Foreskin keratinocyte (primary cell): ENCODE measurements at places on chromosomes 5 and 9.
A peak's percentile ranks its signal among the peaks of the same experiment; 100 is the strongest.

- no peak for DNase-seq
These were observed 1.9 kb upstream of the CDKN2B start for GRCh38 chr9:22010866-22011625.

- DNase-seq = no peak
These were observed 129.7 kb downstream of the SLF1 start for GRCh38 chr5:94748212-94748611.

DNA sequence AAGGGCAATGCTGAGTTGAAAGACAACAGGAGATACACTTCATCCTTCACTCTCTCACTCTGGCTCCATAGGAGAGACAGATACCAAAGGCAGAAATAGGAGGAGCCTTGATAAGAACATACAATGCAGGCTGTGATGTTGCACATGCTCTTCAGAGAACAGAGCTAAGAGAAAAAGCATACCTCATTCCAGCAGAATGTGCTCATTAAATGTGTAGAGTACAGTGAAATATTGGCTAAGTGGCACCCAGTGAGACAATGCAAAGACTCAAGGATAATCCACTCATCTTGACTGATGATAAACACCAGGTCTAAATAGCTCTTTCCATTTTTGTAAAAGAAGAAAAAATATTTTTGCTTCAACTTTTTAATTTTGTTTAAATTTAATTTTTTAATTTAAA is 139.7 kb downstream of the OR2K2 start:
- DNase-seq = no peak

DNA sequence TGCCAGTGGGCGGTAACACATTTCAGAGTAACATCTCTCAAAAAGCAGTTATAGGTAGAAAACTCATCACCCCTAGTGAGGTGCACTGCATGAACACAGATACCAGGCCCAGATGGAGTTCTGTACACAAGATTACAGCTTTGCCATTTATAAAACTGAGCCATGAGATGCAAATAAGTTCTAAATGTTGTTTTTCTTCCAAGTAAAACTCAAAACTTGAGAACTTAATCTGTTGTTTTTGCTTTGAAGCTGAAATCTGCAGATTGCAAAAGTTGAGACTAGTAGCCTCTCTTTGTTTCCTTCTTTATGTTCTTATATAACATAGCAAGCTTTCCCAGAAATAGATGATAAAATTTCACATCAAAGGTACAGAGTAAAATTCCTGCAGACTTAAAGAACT is 434.1 kb downstream of the PLK2 start:
- DNase-seq = no peak

DNA sequence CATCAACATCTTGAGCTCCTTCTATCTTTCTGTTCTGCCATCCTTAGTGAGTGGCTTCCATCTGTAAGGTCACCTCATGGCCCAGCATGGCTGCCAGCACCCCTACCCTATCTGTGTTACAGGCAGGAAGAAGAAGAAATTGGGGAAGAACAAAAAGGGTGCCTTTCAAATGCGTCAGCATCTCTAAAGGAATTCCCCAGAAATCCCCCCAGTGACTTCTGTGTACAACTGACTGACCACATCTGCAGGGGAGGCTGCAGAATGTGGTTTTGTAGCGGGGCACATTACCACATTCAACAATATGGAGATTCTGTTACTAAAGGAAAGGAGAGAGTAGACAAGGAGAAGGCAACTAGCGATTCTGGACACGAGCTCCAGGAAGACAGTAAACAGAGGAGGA is 40.1 kb downstream of the ALG2 start:
- no peak for DNase-seq

DNA sequence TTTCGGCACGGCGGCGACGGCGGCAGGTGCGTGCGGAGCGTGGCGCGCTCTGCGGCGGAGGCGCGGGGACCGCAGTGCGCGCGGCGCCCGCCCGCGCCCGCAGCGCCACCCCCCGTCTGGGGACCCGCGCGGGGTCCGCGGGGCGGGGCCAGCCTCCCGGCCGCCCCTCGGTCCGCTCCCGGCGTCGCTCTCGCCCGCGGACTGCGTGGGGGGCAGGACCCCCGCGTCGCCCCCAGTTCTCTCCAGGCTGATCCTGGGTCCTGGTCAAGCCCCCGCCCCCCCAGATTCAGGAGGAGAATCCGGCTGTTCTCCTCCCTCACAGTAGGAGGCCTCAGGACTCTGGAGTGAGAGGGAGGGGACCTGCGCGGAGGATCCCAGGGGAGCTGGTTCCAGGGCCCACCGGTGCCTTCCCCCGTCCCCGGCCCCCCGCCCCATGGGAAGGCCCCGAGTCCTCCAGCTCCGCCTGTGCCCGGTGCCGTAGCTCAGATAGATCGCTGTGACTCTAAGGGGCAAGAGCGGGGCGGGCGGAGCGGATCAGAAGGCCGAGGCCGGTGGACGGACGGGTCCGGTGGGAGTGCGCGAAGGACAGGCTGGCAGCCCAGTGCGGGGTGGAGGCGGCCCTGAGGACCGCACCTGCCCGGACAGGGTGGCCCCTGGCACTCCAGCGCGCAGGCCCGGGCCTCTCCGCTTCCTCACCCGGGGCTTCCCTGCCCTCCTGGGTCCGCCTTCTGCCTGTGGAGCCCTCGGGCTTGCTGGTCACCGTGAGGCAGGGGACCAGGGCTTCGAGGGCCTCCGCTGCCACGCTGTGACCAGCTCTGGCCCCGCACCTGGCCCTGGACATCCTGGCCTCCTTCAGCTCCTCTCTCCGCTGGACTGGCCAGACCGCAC is at the start of gene RNF208:
TSS of gene RNF208 (minus strand) at position 51 of the 888 bp plus-strand sequence. CDS start 1,028 bp downstream, outside the sequence.
- no peak for DNase-seq

GRCh38 chr9:77748214-77748772 is 100.2 kb upstream of the GNA14 start:
- no peak for DNase-seq

DNA sequence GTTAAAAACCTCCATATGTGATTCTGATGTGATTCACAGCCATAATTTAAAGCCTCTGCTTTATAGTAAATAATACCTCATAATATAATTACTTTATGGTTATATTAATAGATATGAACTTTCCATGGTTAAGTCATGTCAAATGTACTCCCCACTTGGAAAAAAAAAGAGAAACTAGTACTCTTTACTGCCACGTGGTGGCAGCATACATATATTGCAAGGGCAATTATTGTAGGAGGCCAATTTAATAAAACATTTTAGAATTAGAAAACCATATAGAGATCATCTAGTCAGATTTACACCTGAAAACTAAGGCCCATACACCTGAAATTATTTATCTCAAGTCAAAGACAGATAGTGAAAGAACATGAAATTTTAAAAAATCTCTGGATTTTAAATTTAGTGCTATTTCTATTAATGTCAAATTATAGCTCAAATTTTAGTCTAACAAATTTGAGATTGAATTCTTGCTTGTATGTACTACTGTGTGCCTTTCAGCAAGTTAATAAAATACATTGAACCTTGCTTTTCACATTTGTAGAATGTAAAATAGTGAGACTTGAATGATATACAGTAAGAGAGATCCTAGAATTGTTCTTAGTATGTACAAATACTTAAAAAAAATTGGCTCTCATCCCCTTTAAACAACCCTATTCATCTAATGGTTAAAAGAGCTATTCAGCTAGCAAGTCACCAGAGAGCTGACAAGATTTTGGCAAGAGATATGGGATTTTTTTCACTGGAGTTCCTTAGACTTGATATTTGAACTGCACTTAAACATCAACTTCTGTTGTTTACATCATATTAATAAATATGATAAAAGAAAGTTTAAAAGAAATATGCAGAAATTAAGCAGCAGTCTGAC is 603.8 kb downstream of the TLE4 start:
- peak; percentile 13 for DNase-seq

- peak; percentile 34 for DNase-seq
These were observed 49.6 kb downstream of the SERINC5 start for GRCh38 chr5:80206282-80206681.

- no peak for DNase-seq
These were observed 52.2 kb upstream of the ANGPTL2 start for GRCh38 chr9:127174386-127175318.

DNA sequence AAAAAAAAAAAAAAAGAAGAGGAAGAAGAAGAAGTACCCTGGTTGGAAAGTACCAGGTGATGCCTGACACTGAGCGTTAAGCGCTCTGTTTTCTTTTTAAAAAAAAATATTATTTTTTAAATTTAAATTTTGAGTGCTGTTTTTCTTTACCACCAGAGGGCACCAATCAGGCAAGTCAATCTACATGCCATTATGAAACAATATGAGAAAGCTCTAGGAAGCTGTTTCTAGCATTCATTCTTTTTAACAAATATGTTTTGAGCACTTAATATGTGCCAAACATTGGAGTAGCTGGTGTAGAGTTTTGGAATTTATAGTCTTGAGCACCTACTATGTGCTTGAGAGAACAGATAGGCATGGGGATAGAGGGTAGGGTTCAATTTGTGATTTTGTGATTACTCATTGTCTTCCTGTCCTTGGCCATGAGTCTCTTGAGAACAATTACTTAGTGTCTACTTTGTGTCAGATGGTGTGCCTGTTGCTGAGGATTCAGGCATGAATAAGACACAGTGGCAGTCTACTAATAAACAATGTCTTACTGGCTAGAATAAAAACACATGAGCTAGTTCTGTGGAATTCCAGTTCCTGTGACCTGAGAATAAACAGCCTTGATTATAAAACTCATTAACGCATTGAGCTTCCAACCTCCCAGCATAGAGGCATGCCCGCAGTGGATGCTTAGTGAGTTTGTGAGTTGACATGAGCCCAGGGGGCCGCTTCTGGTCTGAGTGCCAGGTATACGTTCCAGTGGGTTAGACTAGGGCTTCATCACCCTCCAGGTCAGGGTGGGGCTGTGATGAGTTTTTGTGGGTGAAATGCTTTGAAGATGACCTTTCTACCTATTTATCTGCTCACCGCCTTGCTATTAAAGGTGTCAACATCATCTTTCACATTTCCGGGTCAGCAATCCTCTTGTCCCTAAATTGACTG is 3.0 kb upstream of the UBE2R2 start:
- peak; percentile 82 for DNase-seq

DNA sequence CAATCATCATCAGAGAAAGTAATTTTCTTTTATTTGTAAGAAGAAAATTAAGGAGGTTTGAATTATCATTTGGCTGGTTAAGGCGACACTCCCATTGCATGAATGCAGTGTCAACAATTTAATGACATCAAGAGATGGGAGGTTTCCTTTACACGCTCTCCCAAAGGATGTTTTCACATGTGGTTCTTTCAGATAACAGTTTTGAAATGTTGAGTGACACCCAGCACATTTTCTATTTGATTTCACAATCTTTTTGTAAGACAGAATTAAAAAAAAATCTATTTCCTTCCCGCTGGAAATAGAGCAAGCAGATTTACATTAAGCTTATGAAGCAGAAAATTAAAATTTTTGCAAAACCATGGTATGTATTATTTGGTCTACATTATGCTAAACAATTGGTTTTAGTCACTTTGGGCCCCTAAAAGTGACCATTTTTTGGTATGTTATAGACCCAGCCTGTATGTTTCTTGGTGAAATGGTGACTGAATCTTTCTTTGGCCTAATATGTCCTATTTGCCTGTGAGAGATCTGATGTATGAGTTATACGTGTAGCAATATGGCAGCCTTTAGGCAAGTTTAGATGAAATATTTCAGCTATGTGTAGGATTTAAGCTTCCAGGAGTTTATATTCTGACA is 18.9 kb upstream of the ANKRD55 start:
- no peak for DNase-seq

DNA sequence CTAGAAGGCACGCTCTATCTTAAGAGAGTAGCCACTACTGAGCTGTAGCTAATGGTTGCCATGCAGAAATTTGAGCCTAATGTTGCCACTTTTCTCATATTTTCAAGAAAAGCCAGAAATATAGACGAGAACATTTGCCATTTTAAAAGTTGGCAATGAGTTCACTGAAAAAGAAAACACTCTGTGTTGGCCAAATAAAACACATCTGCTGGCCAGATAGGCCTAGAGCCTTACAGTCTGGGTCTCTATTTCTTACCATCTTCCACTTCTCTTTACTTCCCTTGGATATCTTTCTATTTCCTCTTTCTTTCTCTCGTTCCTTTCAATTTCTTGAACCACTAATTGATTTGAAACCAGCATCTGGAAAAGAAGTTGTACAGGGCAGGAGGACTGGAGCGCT is 36.6 kb upstream of the VCAN start:
- no peak for DNase-seq

- no peak for DNase-seq
These were observed 25.6 kb downstream of the SLC6A3 start for GRCh38 chr5:1419476-1420210.

- DNase-seq = peak; percentile 84
These were observed 112.2 kb downstream of the RPS23 start for GRCh38 chr5:82165740-82166530.

DNA sequence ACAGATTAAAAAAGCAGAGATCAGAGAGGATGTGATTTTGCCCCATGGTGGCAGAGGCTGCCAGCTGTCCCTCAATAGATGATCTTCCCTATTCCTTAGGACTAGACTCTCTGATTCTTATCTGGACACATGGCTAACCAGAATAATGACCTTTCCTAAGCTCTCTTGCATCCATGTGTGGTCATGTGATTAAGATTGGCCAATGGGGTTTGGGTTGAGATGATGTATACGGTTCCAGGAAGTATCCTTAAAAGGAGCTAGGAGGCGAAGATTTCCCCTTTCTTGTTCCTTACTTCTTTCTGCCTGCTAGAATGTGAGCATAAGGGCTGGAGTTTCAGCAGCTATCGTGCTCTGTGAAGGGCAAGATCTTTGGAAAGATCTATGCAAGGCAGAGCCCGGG is 39.8 kb downstream of the FOXI1 start:
- no peak for DNase-seq

- no peak for DNase-seq
These were observed 15.6 kb downstream of the NDUFA8 start for GRCh38 chr9:122143876-122144405.

GRCh38 chr9:13941714-13942113 is 372.2 kb downstream of the NFIB start:
- DNase-seq = no peak

DNA sequence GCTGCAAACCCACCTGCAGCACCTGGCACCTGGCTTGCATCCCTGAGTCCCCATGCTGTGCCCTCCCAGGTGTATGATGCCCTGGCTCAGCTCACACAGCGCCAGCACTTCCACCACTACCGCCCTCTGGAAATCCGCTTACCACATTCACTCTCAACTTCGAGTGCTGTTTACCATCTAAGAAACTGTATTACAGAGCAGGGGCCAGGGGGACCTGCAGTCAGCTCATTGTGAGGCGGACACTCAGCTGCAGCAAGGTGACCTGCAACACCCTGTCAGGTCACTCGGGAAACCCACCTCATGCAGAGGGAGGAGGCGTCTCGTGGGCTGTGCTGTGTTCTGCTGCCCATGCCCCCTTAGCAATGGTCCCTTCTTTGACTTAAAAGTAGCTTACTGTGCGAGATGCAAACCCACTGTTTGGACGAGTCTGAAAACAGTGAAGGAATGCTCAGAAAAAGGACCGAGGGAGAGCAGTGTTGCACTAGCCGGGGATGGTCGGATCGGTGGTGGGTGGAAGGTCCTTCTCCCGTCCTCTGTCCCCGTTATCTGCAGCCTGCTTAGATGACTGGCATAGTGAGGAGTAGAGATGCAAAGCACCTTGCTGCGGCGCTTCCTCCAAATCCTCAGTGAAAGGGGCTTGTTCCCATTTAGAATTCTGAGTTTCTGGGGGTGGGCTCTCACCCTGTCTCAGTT is 55.2 kb upstream of the CTSL start:
- DNase-seq = no peak
